ENCODE measurements at places on chromosomes 6 and 20. TPM values are rescaled to one million over a fixed set of nuclear protein-coding genes. Genes with fewer than 3 reads are reported as not detected.

Gene TTBK1
- total RNA-seq = 0.15 TPM

Gene ARMH2
- total RNA-seq = not detected

Gene COL11A2
- total RNA-seq = 1.9 TPM

Gene TSBP1
- not detected for total RNA-seq

Gene LYRM4
- 26.6 TPM for total RNA-seq

Gene RAET1E
- total RNA-seq = 0.79 TPM

Gene DDO
- total RNA-seq = 31.5 TPM

Gene SMLR1
- not detected for total RNA-seq
